Substantia nigra (tissue), 51 donors: ENCODE measurements at places on chromosomes 5 and 9.

GRCh38 chr9:131709771-131710431 is 30.0 kb downstream of the RAPGEF1 start:
- DNase-seq: no peak

- DNase-seq: no peak
Observed at GRCh38 chr9:15856591-15856990, 303.7 kb downstream of the CCDC171 start.

GRCh38 chr5:147956842-147957223 is 50.5 kb upstream of the C5orf46 start:
- DNase-seq: no peak

DNA sequence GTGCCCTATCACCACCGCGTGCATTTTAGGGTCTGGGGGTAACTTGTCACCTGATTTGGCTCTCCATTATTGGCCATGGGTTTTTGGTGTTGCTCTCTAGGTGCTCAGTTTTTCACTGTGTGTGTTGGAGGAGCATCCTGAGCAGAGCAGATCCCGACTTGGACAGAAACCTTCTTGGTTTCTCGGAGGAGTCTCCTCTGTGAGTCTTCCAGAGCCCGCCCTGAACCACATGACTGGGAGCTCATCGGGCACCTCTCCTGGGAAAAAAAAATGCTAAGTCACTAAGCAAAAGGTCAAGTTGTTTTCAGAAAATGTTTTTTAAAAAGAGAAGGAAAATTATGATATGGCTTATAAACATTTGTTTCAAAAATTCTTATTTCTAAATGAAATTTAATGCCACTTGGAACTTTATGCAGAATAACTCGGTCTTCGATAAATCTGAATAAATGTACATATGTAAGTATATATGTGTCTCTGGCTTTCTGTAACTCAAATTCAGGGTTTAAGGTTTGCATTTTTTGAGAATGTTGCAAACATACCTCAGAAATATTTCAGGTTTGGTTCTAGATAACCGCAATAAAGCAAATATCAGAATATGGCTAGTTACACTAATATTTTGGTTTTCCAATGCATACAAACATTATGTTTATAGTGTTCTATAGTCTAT is 255.2 kb downstream of the AUH start:
- no peak for DNase-seq

GRCh38 chr9:14251154-14252071 is 62.5 kb downstream of the NFIB start:
- peak; percentile 13 for DNase-seq

- DNase-seq: no peak
Observed at GRCh38 chr5:56516441-56516840, 283.3 kb upstream of the ANKRD55 start.

DNA sequence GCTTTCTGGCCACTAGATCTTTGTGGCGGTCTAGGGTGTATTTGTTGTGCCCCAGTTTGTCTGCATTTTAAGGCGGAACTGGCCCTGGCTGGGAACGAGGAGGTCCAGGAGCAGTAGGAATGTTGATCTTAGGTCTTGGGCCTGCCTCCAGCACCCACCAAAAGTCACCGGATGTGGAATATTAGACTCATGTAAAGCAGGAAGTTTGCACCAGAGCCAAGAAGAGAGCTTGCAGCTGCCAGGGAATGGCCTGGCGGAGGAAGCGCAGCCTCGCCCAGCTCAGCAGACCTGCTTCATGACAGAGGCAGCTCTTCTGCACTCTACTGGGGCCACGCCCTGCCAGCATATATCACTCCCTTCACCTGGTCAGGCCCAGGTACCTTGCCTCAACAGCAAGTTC is 3.3 kb downstream of the GPX3 start:
- DNase-seq: no peak

DNA sequence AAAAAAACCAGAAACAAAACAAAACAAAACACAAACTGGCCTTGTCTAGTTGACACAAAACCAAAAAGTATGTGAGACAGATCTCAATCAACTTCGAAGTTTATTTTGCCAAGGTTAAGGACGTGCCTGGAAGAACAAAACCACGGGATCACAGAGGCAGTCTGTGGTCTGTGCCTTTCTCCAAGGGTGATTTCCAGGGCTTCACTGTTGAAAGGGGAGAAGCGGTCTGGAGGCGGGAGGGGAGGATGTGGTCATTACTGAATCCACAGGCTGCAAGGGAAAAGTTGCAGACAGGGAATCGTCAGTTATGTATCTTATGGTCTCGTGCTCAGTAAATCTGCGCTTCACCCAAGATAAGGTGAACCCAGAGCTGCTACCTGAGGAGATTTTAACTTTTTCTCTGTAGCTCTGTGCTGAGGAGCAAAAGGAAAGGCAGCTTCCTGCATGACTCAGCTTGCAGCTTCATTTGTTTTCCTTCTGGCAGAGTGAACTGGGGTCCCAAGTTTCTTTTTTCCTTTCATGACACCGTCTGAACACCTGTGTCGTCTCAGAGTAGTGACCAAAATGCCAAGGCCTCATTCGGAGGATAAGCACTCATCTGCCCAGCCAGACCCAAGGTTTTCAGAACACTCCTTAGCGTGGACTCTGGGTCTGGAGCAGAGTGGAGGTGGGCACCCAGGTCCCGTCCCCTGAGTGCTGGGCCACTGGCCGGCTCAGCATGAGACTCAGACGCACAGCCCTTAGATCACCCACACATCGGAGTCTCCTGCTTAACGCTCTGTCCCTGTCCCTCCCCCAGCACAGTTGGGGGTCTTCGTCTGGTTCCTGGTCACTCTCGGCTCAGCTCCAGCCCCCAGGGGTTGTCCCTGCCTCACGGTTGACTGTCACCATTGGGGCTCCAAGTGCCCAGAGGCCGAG is 25.9 kb downstream of the ROPN1L start:
- DNase-seq: no peak

DNA sequence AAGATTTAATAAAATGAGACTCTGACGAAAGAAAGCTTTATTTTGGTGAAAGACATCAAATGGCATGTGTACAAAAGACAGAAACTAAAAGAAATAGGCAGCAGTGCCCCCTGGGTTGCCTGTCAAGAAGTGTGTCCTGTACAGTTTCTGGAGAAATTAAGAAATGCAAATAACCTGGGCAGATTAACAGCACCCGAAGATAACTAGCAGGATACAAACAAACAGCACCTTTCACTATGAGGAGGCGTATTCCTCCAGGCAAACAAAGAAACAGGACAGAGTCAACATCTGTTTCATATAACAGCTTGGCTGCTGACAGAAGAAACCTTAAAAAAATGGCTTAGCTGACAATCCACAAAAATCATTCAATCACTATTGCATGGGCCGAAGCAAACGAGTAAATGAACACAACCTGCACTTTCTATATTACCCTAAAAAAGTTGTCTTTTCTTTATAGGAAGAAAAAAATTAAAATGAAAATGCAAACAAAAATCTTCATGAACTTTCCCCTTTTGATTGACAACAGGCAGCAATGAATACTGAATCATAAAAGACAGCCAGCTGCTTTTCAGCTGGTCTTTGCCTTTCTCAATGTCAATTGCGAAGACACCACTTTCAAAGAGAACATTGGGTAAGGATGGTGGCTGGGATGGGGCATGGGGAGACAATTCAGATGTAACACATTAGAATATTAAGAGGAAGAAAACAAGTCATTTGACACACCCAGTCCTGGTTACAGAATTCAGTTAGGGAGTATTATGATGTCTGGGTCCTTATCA is 162.1 kb downstream of the ARL15 start:
- DNase-seq: no peak

- DNase-seq: no peak
Observed at GRCh38 chr9:88738709-88739108, 203.7 kb downstream of the NXNL2 start.

GRCh38 chr9:132090771-132091170 is 11.1 kb upstream of the MED27 start:
- no peak for DNase-seq

- no peak for DNase-seq
Observed at GRCh38 chr5:171640480-171640879, 145.1 kb upstream of the SMIM23 start.

DNA sequence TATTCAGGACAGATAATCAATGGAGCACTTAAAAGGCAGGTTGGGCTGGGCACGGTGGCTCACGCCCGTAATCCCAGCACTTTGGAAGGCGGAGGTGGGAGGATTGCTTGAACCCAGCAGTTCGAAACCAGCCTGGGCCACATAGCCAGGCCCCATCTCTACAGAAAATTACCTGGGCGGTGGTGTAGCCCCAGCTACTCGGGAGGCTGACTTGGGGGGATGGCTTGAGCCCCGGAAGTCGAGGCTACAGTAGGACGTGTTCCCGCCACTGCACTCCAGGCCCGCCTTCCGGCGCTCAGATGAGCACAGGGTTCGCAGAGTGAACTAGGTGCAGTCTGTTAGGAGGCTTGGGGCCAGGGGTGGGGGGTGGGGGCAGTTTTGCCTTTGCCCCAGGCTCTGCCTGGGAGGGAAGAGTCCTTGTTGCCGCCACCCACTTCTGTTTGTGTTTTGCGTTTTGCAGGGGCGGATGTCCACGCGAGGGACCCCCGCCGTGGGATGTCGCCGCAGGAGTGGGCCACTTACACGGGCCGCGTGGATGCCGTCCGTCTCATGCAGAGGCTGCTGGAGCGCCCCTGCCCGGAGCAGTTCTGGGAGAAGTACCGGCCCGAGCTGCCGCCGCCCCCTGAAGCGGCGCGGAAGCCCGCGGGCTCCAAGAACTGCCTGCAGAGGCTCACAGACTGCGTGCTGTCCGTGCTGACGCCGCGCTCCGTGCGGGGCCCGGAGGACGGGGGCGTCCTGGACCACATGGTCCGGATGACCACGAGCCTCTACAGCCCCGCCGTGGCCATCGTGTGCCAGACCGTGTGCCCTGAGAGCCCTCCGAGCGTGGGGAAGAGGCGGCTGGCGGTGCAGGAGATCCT is 85.2 kb downstream of the ANKRD33B start:
- DNase-seq: no peak

- DNase-seq: no peak
Observed at GRCh38 chr5:14465116-14465515, 116.5 kb upstream of the OTULINL start.

DNA sequence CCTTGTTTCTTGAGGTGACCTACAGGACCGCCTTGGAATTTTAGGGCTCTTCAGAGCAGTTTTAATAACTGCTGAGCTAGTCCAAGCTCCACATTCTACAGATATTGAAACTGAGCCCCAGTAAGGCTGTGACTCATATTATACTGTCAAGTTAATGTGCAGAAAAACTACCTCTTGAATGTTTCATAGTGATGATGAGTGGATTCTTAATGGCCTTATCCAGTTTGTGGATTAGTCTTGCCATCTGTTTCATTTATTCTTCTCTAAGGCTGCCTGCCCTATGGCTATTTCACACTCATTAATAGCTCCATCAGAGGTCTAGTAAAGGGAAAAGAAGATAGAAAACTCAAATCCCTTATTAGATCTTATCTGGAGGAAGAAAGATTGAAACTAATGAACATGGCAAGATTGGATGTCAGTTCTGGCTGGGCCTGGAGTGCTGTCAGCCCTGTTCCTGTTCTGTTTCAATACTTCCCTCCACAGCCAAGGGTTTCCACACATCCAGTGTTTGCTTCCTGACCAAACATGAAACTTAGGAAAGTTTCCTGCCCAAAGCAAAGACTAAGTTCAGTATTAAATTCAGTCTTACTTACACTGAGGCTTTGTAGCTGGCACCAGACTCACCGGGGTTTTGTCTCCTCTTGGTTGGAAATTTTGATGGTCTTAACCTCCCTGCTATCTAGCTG is 215.6 kb upstream of the DMAC1 start:
- no peak for DNase-seq

GRCh38 chr5:164302533-164303235 is 797.3 kb downstream of the MAT2B start:
- DNase-seq: no peak

DNA sequence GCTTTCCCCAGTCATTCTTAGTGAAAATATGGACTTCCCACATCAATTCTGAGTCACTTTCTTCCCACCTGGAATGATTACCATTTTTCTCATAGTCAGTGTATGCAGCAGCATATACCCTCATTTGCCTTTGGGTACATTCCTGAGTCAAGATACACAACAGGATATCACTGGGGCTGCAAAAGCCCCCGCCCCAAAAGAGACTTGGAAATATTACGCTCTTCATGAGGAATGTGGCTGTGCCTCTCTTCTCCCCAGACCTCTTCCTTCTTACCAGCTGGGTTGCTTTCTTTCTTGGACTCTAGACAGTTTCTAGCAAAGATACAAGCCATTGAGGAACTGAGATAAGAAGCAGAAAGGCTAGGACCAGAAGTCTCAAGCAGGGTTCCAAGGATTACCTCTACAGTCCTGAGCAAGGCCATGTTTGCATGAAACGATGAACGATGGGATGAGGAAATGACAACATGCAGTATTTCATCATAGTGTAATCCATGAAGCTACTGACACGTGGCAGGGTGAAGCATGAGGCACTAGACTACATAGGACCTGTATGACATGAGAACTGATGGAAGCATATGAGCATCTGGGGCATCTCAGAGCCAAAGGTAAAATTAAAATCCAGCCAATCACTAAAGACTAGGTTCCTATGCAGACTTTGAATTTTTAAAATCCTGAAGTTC is 218.1 kb downstream of the RAB3C start:
- no peak for DNase-seq

DNA sequence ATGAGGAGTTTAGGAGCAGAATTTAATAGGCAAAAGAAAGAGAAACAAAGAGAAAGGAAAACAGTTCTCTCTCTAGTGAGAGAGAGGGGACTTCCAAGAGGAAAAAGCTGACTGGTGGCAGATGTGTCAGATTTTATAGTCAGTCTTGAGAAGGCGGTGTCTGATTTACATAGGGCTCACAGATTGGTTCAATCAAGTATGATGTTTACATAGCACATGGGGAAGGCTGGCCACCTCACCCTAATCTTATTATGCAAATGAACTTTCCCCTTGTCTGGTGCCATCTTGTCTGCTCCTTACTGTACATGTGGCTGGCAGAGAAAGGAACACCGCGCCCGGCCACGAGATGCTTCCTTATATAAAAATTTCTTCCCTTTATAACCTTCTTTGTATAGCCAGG is 24.7 kb downstream of the UNC13B start:
- DNase-seq: no peak

DNA sequence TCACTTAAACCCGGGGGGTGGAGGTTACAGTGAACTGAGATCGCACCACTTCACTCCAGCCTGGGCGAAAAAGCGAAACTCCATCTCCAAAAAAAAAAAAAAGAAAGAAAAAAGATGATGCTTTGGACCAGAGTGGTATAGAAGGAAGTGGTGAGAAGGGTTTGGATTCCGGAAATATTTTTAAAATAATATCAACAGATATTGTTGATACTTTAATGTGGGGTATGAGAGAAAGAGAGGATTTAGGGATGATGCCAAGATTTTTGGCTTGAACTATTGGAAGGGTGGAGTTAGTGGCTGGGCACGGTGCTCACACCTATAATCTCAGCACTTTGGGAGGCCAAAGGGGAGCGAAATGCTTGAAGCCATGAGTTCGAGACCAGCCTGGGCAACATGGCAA is 49.6 kb upstream of the PLIN2 start:
- DNase-seq: no peak

DNA sequence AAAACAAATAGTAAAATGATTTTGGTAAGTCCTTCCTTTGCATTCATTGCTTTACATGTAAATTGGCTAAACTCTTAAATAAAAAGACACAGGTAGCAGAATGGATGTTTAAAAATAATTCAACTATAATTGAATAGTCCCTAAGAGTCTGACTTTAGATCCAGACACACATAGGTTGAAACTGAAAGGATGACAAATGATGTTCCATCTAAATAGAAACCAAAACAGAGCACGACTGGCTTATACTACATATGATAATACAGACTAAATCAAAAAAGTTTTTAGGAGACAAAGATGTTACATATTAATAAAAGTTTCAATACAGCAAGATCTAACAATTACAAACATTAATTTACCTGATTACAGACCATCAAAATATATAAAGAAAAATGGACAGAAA is 2055.1 kb upstream of the WWC1 start:
- no peak for DNase-seq
